NCI-H2107 (cell line): ENCODE measurements at places on chromosomes 3 and 15.

DNA sequence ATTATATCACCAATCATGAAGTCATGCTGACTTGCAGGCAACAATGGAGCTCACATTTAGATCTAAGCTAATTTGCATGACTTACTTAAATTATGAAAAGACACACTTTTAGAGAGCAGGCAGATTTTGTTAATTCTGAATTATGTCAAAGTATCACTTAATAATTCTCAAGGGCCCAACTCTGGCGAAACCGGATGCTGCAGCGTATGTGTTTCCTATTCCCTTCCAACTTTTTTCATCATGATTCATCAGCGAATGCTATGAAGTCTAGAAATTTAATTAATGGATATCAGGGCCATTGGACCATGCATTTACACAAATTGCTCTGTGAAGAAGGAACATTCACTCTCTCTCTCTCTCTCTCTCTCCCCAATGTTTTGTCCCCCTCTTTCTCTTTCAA is 63.5 kb upstream of the GOLGA8A start:
- DNase-seq, result no peak

- no peak for DNase-seq
Observed at GRCh38 chr3:126261037-126261436, 80.7 kb upstream of the ALDH1L1 start.

GRCh38 chr3:98901119-98901391 is 440 bp downstream of the DCBLD2 start:
- DNase-seq, result no peak

DNA sequence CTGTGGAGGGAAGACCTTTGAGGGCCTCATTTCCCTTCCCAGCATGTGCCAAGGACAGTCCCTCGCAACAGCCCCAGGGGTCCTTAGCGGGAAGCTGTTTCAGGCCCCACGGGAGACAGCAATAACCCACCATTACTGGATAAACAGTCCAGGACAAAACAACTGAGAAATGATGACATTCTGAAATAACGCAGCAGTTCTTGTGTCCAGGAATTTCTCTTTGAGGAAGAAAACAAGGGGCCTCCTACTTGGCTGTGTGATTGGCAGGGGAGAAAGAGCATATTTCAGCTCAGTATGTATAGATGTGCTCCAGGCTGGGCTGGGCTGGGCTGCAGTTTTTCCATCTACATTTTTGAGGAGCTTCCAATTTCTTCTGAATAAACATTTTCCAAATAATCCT is 82.2 kb upstream of the THBS1 start:
- DNase-seq, result no peak

- DNase-seq, result no peak
Observed at GRCh38 chr3:100165926-100166550, 51.7 kb upstream of the FILIP1L start.

GRCh38 chr3:73399106-73399505 is 225.6 kb downstream of the PDZRN3 start:
- DNase-seq, result no peak

GRCh38 chr3:193813501-193813830 is 220.5 kb downstream of the OPA1 start:
- no peak for DNase-seq

GRCh38 chr3:21484057-21484827 is 266.8 kb downstream of the ZNF385D start:
- DNase-seq, result no peak

DNA sequence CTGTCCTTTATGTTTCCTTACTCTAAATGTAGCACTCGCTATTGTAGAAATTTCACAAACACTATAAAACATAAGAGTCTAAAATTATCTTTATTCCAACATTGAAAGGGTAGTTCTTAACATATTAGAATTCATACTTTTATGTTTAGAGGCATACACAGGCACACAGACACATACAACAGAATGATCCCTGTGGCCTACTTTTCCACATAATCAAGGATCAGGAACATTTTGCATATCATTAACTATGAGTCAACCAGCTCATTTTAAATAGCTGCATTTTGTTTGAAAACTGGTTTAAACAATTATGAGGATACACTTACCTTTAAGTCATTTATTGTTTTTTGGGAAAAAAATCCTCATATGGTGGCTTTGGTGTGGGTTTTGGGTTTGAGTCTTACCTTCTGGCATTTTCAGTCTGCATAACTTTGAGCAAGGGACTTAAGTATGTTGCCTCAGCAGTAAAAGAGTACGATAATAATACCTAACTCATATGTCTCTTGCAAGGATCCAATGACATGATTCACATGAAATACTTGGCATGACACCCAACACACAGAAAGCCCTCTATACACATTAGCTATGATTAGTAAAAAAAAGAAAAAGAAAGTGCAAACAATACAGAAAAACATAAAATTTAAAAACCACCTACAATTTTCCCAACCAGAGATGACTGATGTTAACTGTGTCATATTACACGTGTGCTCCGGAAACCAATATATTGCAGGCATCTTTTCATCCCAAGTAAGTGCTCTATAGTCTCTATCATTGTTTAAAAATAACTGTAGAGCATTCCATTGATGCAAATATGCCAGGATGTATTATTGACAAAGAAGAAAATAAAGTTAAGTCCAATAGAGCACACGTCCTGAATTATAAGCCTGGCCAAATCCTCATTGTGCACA is 213.1 kb upstream of the ADAMTS9 start:
- DNase-seq, result no peak
